CD14-positive monocyte (primary cell): ENCODE measurements at places on chromosomes 11 and 22. TPM values are rescaled to one million over a fixed set of nuclear protein-coding genes. Genes with fewer than 3 reads are reported as not detected.
A peak's percentile ranks its signal among the peaks of the same experiment; 100 is the strongest.

GRCh38 chr11:94897330-94897768 is 76.0 kb downstream of the CWC15 start:
- DNase-seq, result peak; percentile 44

DNA sequence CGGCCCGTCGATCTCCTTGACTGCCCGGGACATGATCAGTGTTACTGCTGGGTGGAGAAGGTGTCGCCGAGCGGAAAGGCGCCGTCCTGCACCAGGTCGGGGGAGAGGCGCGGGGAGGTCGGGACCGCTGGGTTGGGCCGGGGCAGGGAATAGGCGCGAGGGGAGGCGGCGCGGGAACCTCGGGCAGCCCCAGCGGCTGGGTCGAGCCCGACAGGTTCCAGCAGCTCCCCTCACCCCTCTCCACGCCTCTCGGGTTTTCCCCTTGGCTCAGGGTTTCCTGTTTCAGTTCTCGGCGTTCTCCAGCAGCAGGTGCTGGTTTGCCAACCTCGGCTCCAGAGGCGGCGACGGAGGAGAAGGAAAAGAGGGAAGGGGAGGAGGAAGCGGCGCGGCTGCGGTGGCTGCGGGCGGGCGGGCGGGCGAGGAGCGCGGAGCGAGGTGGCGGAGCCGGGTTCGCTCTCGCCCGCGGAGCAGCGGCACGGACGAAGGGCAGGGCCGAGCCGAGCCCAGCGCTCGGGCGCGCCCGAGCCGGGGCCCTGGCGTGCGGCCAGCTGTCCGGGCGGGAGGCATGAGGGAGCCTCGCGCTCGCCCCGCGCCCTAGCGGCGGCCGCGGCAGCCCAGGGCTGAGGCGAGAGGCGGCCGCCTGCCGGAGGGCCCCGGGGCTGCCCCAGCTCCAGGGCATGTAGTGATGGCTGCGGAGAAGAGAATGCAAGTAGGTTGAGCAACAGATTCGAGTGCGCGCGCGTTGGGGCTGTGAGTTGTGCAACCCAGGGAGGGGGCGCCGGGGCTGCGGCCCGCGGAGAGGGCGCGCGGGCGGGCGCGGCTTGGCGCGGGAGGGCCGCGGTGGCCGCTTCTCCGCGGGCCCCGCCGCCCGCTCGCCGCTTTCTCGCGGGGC is at the start of gene ZC3H12C:
TSS of gene ZC3H12C (plus strand) at position 878 of the 892 bp plus-strand sequence. CDS start 20 bp downstream, outside the sequence.
- peak; percentile 87 for DNase-seq

DNA sequence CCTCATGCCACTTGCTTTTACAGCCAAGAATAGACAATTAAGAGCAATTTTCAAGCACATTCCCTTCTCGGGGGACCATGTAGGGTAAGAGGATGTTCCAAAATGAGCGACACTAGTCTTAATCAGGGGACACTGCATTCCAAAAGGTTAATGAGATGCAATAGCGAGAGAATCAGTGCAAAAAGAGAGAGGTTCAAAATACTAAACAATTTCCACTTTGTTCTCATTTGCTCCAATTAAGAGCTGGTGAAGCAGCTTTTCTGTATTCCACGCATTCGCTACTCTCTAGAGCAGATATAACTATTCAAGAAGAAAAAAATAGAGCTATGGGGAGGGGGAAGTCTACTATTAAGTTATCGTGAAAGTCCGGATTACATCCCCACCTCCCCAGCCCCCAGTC is 811 bp downstream of the LRRC4C start:
- DNase-seq, result no peak

DNA sequence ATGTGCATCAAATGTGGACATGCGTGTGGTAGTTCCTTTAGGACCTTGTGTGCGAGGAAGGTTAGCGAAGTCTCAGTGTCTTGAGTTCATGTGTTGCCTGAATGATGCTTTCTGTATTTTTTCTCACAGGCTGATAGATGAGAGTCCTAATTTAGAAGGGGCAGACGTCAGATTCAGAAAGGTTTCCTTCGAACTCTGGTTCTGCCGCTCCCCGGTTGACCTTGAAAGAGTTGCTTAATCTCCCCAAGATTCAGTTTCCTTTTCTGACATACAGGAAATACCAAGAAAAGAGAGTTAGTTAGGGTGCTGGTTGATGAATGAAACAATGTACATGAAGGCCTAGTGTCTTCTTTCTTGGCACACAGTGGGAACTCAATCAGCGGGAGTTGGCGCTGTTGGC is 35.9 kb upstream of the TTC12 start:
- no peak for DNase-seq

DNA sequence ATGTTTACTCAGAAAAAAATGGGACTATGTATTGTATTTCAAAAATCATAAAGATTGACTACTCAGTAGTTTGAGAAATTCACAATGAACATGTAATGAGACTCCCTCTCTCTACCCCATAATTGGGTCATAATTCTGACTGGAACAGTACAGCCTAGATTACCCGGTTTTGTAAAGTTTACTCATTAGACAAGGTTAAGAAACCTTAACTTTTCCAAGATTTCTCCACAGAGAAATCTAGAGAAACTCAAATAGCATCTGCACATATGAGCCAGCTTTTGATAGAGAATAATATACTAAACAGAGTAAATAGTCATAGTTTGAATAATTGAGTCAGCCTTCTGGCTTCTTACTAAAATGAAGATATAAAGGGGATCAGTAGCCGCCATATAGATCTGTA is 331.1 kb upstream of the MPPED2 start:
- no peak for DNase-seq

- DNase-seq, result no peak
Observed at GRCh38 chr11:33881651-33882503, 10.0 kb downstream of the LMO2 start.

DNA sequence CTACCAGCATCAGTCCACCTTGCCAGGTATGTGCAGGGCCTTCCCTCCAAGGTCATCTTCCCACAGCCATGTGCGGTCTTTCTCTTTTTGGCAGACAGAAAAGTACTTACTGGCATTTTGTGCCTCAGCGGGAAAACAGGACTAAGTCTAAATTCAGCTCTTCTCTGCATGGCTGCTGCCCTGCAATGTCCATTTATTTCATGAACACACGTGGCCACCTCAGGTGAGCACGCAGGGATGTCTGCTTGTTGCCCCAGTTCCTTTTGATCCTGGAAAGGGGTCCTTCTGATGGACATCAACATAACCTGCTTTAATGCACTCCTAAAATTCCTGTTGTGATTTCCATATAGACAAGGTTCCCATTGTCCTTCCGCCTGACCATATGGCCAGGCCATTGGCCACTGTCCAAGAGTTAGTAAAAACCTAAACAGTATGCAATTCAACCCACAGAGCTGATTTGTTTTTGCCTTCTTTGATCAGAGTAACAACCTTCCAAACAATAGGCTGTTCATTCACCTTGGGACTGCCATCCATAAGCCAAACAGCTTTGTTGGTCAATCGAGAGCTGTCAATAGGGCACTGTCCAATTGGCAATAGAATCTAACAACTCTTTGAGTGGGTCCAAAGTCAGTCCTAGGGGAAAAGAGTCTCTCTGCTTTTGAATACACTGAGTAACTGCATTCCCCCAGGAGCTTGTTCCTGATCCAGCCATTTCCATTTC is 5.9 kb downstream of the TREH start:
- no peak for DNase-seq

- DNase-seq, result no peak
Observed at GRCh38 chr11:128491195-128491936, 96.0 kb downstream of the ETS1 start.

Gene RIMBP3C
- polyA plus RNA-seq, result 0.05 and 0.13 TPM in 2 replicates

Gene MUC6
- polyA plus RNA-seq, result not detected in 2 replicates

- DNase-seq, result peak; percentile 54
Observed at GRCh38 chr11:94597896-94598295, 30.7 kb downstream of the PIWIL4 start.

Gene C1QTNF4
- polyA plus RNA-seq, result not detected

DNA sequence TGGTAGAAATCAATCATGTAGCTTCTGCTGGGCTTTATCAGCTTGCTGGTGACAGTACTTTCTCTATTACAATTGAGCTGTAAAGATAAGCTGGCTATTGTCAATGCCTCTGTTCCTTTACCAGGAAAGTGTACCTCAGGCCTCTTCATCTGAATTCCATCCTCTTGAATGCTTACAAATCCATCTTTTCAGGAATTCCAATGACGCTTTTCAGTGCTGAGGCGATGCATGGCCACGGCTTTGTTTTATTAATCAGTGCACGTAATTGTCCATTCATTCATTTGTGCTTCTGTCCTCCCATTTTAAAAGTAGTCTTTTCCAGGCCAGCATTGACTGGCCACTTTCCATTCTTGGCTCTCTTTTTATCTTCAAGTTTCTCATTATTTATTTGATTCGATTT is 202.0 kb downstream of the PGR start:
- no peak for DNase-seq

Gene CCDC87
- not detected for polyA plus RNA-seq

Gene RANBP1
- polyA plus RNA-seq, result 52.3 and 57.8 TPM in 2 replicates

- no peak for DNase-seq
Observed at GRCh38 chr22:27808451-27809225, 7.1 kb upstream of the MN1 start.

Gene INPP5J
- not detected for polyA plus RNA-seq

Gene SEZ6L
- polyA plus RNA-seq, result 0.43 TPM

DNA sequence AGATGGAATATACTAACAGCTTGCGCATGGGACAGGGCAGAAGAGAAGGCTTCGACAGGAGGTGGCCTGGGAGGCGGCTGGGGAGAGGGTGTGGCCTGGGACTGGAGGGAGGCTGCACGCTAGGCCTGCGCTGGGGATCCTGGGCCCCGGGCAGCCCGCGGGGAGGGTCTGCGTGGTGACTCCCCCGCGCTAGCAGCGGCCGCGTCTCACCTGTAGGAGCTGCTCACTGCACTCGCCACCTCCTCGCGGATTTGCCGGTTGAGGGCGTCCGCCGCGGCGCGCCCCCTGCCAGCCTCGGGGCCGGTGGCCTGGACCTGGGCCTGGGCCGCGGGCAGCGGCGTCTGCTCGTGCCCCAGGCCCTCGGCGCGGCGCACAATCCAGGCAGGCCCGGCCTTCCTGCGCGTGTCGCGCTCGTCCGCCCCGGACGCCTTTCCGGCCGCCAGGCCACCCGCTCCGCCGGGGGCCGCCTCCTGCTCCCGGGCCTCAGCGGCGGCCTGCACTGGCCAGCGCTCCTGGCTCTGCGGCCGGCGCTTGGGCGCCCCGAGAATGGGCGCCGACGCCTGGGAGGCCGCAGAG is 1.5 kb downstream of the MAP6 start:
- no peak for DNase-seq

- DNase-seq, result no peak
Observed at GRCh38 chr11:73969991-73970800, 12.4 kb downstream of the UCP2 start.

DNA sequence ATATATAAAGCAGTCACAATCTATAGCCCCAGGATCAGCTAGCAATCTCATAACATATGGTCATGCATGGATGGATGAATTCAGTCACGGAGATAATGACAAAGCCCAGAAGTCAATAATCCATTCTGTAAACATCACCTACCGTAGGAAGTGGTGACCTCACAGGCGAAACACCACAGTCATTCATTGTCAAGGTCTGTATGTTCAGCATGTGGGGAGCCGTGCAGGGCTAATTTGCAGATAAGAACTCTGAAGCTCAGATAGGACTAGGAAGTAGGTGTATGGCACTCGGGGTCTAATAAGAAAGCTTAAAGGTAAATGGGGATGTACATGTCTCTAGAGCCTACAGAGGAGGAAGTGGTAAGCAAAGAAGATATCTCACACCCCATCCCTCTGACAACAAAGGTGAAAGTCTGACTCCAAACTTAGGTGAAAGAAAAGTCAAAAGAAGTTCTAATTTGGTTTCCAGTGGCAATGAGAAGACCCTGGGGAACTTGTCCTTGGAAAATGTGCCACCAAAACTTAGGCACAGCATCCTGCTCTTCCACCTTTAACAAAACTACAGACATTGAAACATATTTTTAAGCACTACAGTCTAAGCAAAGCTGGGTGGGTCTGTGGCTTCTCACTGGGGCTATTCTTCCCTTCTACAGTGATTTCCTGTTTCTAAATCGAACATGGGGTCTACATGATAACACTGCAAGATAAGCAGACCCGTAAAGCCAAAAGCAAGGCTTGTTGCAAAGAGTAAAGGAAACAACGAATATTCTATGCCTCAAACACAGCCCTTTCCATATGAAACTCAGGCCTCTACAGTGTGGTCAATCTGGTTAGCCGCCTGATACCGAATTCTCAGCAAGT is 5.2 kb downstream of the CRTAM start:
- no peak for DNase-seq

- DNase-seq, result no peak
Observed at GRCh38 chr11:68340003-68340767, 27.8 kb downstream of the LRP5 start.

DNA sequence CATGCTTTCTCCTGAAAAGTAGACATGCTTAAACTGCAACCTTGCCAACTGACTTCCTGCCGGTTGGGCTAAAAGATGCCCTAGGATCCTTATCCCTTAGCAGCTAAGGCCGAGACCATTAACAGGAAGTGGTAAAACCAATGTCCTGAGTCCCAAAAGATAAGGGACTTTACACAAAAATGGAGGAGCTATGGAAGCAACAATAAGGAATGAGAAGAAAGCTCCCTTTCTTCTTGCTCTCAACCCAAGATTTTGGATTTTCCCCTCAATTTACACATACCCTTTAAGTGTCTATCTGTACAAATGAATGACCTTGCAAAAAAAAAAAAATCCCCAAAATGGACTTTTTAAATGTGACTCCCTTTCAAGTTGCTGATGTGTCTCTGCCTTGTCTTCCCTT is 11.1 kb downstream of the MRPL17 start:
- DNase-seq, result no peak

GRCh38 chr22:50001388-50002231 is 11.0 kb downstream of the IL17REL start:
- DNase-seq, result no peak

- no peak for DNase-seq
Observed at GRCh38 chr11:68942095-68942620, 38.5 kb downstream of the IGHMBP2 start.

Gene GSTT2B
- polyA plus RNA-seq, result not detected

DNA sequence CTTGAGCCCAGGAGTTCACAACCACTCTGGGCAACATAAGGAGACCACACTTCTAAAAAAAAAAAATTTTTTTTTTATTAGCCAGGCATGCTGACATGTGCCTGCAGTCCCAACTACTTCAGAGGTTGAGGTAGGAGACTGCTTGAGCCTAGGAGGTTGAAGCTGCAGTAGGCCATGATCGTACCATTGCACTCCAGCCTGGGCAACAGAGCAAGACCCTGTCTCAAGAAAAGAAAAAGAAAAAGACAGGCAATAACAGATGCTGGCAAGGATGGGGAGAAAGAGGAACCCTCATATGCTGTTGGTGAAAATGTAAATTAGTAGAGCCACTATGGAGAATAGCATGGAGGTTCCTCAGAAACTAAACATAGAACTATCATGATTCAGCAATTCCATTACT is 64.8 kb downstream of the PAK1 start:
- DNase-seq, result peak; percentile 37

DNA sequence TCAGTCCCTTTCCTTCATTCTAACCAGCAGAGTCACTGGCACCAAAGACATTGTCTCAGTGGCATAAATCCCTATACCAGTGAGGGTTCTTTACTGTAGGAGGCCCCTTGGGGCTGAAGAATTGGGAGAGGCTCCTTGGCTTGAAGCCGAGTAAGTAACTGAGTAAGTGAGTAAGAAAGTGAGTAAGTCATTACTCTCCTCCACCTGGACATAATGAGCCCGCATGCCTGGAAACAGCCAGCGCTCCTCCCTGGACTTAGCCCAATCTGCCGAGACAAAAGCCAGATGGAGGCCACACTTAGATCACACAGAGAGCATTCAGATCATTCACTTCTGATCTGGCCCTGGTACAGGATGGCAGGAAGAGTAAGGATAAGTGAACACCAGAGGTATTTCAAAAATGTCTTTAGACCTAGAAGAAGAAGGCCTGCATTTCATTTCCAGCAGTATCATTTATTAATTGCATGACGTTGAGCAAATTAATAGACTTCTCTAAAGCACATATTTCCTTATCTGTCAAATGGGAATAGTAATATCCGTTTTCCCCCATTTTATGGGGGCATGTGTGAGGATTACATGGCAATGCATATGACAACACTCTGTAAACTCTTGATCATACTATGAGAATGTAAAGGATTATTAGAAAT is 8.2 kb upstream of the MICAL3 start:
- DNase-seq, result no peak
